ENCODE measurements at places on chromosomes 7 and 10.
A peak's percentile ranks its signal among the peaks of the same experiment; 100 is the strongest.

DNA sequence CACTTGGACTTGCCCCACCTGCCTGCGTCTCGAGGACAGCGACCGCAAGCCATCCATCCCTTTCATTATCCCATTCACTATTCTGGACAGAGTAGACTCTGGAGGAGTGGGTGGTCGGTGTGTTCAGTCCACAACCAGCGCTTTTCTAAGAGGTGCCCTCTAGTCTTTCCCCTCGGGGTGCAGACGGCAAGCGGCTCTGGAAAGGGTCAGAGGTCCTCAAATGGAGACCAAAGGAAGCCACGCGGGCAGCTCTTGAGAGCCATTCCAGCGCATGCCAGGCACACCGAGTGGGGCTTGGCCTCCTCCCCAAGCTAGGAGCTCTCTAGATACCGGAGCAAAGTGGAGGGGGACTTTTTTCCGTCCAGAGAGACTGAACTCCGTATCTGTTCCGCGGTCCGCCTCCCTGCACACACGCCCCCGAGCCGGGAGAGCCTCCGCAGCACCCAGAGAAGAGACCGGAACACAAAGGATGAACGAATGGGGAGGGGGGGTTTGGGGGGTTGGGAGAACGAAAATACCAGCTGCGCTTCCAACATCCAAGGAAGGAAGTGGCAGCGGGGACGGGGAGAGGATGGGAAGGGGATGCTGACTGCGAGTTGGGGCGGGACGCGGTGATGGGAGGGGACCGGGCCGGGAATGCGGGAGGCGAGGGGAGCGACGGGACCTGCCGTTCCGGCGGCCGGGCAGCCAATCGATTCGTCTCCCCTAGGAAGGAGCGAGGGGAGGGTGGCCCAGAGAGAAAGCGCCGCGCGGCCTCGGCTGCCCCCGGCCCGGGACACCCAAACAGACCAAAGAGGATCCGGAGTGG lies 515 bp downstream of the GSDME start:
- peak; percentile 38 for DNase-seq

DNA sequence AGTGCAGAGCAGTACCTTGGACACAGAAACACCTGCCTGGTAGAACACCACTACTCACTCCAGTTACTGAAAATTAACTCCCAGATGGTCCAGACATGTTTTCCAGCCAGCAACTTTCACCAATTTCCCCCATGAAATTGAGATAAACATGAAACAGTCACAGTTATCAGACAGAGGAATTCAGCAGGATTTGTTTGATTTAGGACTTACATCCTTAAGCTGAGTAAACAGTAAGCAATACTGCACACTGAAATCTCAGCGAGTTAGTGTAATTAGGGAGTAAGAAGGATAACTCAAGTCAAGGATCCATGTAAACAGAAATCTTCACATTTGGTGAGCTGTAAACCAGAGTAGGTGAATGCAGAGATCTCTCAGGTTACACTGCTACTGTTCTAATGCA lies 353.5 kb downstream of the ELMO1 start:
- no peak for DNase-seq

DNA sequence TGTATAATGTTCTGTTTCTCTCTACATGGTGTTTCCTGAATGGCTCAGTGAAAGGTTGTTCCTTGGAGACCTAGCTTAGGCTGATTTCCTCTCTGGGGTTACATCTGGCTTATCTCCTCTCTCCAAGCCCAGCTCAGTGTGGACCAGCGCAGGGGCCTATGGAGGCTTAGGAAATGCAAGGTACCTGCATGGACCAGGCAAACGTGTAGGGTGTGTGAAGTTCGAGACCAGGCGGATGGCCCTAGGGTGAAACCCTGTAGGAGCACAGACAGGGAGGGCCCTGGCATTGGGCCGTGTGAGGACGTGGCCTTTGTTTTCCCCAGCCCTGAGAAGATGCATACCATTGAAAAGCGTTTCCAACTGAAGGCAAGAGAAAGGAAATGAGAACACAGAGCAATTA lies 59.0 kb downstream of the DOCK1 start:
- no peak for DNase-seq

DNA sequence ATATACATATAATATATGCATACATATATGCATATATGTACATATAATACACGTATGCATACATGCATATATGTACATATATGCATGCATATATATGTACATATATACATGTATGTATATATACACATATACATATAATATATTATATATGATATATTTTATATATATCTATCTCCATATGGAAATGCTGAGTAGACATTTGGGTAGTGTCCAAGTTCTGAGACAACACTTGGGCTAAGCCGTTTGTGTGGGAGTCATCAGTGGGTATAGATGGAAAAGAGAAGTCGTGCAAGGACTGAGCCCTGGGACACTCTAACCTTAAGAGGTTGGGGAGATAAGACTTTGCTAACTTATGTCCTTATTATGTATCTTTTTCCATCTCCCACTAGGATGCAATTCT lies 165.2 kb upstream of the PODXL start:
- no peak for DNase-seq

- DNase-seq, result no peak
Observed at GRCh38 chr10:102997998-102998397, 79.9 kb downstream of the CNNM2 start.

DNA sequence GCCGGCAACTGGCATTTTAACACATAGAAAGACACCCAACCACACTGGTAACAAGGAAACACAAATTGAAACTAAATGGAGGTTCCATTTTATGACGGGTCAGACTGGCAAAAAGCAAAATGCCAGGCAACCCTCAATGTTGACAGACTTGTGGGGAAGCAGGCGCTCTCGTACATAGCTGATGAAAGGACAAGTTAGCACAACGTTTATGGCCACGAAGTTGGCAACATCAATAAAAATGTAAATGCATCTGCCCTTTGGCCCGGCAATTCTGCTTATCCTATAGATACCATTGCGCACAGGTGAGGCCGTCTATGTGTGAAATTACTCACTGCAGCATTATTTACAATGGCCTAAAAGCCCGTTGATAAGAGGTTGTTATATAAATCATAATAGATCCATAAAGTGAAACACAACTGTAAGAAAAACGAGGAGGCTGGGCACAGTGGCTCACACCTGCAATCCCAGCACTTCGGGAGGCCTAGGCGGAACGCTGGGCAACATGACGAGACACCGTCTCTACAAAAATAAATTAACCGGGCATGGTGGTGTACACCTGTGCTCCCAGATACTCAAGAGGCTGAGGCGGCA lies 39.8 kb downstream of the FOXL3 start:
- peak; percentile 76 for DNase-seq

DNA sequence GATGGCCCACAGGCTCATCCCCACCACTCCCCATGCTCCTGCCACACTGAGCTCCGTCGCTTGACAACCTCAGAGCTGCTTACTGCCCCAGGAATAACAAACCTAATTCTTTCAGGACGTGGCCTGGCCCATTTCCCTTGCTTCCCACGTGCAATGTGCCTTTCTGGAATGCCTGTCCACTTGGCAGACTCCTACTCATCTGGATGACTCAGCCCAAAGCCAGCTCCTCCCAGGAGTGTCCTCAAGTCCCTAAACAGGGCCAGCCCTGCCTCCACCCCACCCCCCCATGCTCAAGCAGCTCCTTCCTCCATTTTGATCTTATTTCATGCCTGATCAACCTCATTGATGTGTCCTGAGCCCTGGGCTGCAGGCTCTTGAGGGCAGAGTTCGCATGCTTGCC lies 164.9 kb upstream of the RNF32 start:
- DNase-seq, result no peak

GRCh38 chr7:5393328-5393727 lies 30.3 kb downstream of the TNRC18 start:
- no peak for DNase-seq

- no peak for DNase-seq
Observed at GRCh38 chr7:132275416-132276233, 300.6 kb downstream of the PLXNA4 start.

GRCh38 chr10:13184730-13185514 lies 23.6 kb downstream of the MCM10 start:
- DNase-seq, result no peak

GRCh38 chr7:8536431-8536830 lies 103.0 kb downstream of the NXPH1 start:
- DNase-seq, result no peak

DNA sequence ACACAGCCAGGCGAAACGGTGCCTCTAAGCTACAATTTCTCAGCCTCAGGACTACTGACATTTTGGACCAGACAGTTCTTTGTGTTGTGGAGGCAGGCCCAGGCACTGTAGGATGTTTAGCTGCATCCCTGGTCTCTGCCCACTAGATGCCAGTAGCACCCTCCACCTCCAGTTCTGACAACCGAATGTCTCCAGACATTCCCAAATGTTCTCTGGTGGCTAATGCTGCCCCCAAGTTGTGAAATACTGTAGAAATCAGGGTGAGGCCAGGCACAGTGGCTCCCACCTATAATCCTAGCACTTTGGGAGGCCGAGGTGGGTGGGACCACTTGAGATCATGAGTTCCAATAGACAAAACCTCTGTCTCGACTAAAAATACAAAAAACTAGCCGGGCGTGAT lies 18.2 kb downstream of the HNRNPF start:
- no peak for DNase-seq

DNA sequence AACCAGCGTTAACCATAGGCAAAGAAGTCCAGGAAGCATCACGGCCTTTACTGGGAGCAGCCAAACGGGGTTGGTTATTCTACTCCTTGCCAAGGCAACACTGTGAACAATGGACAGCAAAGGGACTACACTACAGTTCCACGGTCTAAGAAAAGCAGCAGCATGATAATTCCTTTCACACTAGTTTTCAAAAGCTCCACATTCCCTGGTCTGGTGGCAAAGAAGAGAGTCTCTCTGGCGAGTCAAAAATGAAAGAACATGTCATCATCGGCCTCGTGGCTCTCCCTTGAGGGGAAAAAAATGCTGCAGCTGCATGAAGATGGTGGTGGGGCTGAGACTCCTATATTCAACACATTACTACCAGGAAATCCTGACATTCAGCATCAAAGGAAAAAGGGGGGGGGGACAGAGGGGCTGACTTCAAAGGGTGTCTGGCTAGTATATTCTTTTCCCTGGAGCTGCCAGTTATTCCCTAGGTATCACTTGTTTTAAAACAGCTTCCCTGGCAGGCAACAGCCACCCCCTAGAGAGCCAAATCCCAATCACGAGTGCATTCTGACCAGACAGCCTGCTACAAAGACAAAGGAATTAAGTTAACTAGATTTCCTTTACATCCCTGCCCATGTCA lies 49.1 kb downstream of the SLC37A3 start:
- no peak for DNase-seq

DNA sequence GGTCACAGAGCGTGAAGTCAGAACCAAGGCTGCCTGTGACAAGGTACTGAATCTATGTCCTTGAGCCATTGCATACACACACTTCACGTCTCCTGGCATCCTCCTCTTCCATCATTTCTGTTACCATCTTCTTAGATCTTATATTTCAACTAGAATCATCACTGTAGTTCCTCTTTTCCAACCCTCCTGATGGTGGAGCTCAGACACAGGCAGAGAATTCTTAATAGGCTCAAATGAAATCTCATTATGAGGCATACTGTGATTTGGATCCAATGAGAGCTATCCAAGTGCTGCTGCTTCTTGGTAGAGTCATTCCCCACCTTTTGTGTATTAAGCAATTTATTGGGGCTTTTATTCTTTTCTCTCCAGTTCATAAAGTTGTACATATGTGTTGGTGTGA lies 113.2 kb downstream of the CALCR start:
- DNase-seq, result no peak

DNA sequence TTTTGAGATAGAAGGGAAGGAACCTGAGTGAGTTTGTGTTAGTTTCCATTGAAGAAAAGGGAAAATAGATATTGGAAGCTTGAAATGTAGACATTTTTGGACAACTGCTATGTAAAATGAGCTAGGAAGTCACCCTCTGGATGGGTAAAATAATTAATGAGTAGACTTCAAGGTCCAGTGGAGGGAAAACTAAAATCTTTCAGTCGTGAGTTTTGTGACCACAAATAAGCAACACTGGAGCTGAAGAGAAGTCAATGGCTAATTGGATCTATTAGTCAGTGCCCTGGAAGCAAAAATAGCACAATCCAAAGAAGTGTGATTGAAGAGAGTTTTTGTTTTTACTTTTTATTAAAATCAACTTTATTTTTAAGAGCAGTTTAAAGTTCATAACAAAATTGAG lies 123.4 kb downstream of the MYO3A start:
- DNase-seq, result no peak

DNA sequence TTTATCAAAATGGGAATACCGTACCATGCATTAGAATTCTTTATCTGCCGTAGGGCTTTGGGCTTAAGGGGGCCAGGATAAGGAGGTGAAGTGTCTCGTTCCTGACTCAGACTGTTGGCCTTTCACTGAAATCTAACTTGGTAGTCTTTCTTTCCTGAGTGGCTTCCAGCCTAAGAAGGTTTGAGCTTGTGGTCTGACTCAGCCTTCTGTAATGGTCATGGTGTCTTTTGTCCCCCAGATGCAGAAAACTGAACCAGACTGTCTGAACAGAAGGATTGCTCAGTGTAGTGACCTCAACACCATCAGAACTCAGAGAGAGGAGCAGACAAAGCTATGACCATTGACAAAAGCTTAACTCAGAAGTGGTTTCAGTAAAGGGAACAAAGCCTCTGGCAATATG lies 39.5 kb downstream of the WNT2 start:
- no peak for DNase-seq

- DNase-seq, result no peak
Observed at GRCh38 chr10:99444383-99445045, 14.1 kb upstream of the GOT1 start.

GRCh38 chr7:147523056-147523455 lies 1067.5 kb upstream of the C7orf33 start:
- no peak for DNase-seq

GRCh38 chr10:5876181-5876768 lies 13.4 kb downstream of the ANKRD16 start:
- DNase-seq, result no peak

GRCh38 chr10:128927497-128928161 lies 539.4 kb upstream of the MGMT start:
- no peak for DNase-seq

GRCh38 chr7:156780724-156781455 lies 112.1 kb downstream of the LMBR1 start:
- DNase-seq, result no peak

- peak; percentile 67 for DNase-seq
Observed at GRCh38 chr10:86400705-86401587, 34.4 kb upstream of the GRID1 start.

DNA sequence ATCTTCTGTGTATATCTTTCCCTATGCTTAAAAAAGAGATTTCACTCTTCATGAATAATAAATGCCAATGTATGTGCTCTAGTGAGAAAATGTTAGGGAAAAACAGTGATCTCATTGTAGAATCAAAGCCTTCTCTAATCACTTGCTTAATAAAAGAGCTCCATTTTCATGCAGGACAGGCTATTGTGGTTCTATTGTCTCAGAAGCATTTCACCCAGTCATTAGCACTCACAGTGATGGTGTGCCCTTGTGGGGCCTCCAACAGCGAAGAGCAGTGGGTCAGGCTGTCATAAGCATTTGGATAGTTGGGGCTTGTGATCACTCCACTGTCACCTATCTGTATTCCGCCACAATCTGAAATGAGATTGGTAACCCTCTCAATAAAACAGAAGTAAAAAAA lies 83.9 kb upstream of the RSU1 start:
- no peak for DNase-seq

- DNase-seq, result no peak
Observed at GRCh38 chr7:44415047-44415446, 75.4 kb downstream of the NUDCD3 start.

Measured in left colon (tissue), 2 donors.